Keratinocyte (primary cell): ENCODE measurements at places on chromosomes 1 and 21. TPM values are rescaled to one million over a fixed set of nuclear protein-coding genes. Genes with fewer than 3 reads are reported as not detected.

Gene DHDDS
- polyA plus RNA-seq, result 39.5 to 56.5 TPM (median 41.2 TPM) in 3 replicates

Gene SUSD4
- 1.6 to 2.0 TPM (median 1.6 TPM) in 3 replicates for polyA plus RNA-seq

Gene SPAG17
- polyA plus RNA-seq, result 0.42 to 0.77 TPM (median 0.52 TPM) in 3 replicates

Gene RHOU
- polyA plus RNA-seq, result 0.08 to 0.31 TPM (median 0.29 TPM) in 3 replicates

Gene KLHDC9
- polyA plus RNA-seq, result 0.32 to 0.73 TPM (median 0.54 TPM) in 3 replicates

Gene HTR1D
- 0.08 to 0.30 TPM (median 0.14 TPM) in 3 replicates for polyA plus RNA-seq

Gene MAB21L3
- 0.20 to 0.57 TPM (median 0.29 TPM) in 3 replicates for polyA plus RNA-seq

Gene RCSD1
- 0.03 to 0.04 TPM (median 0.03 TPM) in 3 replicates for polyA plus RNA-seq

Gene CD5L
- polyA plus RNA-seq, result not detected in 3 replicates

Gene PLA2G2F
- 0.26 to 0.31 TPM (median 0.26 TPM) in 3 replicates for polyA plus RNA-seq
